Renal pelvis (tissue), 12 donors: ENCODE measurements at places on chromosomes 7 and 10. TPM values are rescaled to one million over a fixed set of nuclear protein-coding genes. Genes with fewer than 3 reads are reported as not detected.

Gene SLC13A1
- 25.5 TPM for polyA plus RNA-seq

Gene HUS1
- polyA plus RNA-seq = 16.3 TPM

DNA sequence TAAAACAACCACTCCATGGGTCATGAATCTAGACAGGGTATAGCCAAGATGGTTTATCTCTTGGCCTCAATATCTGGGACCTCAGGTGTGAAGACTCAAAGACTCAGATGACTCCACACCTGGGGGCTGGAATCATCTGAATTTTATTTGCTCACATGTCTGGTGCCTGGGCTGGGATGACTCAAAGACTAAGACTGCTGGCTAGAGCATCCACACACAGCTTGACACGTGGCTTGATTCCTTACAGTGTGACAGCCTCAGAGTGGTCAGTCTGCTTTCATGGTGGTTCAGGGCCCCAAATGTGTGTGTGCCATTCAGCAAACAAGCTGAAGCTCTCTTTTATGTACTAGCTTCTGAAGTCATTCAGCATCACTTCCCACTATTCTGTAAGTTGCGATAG, 333.7 kb downstream of the RNLS start:
- DNase-seq = no peak

- DNase-seq = no peak
Observed at GRCh38 chr10:114506871-114507385, 102.6 kb upstream of the AFAP1L2 start.

DNA sequence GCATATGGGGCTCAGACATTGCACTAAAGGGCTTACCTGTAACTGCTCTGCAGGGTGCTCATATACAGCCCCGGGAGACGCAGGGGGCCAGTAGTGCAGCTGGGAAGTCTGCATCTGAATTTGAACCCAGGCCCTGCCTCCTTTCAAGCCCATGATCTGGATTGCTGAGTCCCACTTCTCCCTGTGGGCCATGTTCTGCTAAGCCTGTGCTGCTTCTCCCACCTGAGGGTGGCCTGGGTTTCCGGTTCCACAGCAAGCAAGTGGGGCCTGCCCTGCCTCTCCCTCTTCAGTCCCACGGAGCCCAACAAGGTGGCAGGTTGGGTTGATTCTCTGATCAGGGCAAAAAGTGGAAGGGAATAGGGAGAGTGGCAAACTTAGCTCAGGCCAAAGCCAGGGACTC, 56.6 kb upstream of the GDF10 start:
- no peak for DNase-seq

DNA sequence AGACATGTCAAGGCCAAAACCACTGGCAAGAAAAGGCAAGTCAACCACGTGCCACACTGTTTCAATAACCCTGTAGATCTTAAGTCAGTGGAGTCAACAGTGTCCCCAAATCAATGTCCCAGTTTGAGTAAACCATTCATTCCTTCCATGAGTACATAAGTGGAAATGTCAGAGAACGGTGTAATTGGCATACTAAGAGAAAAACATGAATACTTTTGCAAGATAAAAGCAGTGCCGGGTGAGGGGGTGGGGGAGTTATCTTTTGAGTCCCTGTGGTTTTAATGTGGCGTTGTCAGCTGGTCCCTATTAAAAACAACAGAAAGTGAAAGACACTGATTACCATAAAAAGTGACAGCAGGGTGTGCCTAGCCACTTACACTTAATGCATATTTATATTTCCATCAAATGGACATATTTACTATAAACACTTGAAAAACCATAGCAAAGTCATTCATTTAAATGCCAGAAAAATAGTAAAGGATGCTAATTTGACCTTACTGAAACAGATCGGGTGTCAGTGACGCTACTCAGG, 37.8 kb downstream of the RSU1 start:
- DNase-seq = no peak

GRCh38 chr10:51527522-51528219, 171.7 kb downstream of the CSTF2T start:
- DNase-seq = peak; percentile 21
